ENCODE measurements at places on chromosomes 2 and 18.

DNA sequence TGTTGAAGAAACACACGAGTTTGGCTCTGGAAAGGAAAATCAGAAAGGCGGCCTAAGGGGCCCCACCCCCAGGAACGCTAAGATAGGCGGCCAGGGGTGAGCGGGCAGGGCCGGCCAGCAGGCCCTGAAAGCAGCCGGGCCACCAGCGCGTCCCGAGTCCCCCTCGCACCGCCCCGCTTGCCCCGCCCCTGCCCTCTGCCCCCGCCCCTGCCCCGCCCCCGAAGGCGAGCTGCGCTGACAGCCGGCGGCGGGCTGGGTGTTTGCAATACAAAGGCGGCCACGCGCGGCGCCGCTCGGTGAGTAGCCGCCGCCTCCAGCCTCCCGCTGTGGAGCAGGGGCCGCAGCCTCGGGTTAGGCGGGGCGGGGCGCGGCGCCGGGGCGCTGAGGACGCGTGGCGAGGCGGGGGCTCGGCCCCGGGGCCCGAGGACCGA lies at the start of gene LPIN1:
LPIN1 (plus strand) TSS at position 257 of the 431 bp plus-strand sequence. CDS start 18,910 bp downstream, outside the sequence.
- peak; percentile 43 for DNase-seq

GRCh38 chr18:53798516-53798915 lies 426.0 kb downstream of the MBD2 start:
- DNase-seq: no peak

DNA sequence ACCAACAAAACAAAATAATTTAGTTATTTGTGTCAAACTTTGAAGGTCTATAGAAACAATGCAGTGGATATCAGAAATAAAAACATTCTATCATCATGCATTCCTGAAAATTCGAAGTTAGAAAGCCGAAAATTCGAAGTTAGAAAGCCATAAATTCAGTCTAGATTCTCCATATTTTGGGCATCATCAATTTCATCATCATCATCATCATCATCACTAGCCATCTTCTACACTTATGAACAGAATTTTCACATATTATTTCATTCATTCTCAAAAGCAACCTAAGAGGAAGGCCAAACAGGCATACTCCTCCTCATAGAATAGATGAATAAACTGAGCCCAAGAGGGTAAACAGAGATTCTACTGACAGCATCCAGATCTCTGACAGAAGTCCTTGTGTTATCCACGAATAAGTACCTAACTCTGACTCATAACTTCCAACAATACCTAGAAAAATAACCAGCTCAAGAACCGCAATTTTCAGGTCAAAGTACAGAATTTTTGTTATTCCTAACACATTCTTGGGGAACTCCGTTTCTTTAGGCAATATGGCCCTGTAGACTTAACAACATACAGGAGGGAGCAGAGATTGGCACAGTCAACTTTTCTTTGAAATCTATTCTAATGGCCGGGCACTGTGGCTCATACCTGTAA lies 84.7 kb downstream of the TCF4 start:
- DNase-seq: no peak

GRCh38 chr2:175461839-175462238 lies 280.3 kb upstream of the ATP5MC3 start:
- DNase-seq: no peak

- DNase-seq: peak; percentile 9
These were observed 87.8 kb downstream of the UPP2 start for GRCh38 chr2:158189526-158189925.

DNA sequence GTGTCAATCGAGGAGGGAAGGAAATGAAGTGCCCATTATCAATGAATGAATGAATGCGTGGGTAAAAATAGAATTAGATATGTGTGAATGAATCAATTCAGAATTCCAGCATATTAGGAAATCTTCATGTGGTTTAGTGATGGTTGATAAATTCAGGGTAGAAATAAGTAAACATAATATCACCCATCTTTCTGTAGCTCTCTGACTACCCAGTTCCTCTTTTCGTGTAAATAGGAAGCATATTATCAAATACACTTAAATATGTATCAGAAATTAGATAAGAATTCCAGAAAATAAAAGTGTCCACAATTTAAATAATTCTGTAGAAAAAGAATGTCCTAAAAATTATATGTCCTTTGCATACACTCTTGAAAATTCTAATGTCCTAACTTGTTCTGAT lies 552.9 kb upstream of the LRATD1 start:
- no peak for DNase-seq

- peak; percentile 7 for DNase-seq
These were observed 82.1 kb downstream of the TSN start for GRCh38 chr2:121837591-121837990.

DNA sequence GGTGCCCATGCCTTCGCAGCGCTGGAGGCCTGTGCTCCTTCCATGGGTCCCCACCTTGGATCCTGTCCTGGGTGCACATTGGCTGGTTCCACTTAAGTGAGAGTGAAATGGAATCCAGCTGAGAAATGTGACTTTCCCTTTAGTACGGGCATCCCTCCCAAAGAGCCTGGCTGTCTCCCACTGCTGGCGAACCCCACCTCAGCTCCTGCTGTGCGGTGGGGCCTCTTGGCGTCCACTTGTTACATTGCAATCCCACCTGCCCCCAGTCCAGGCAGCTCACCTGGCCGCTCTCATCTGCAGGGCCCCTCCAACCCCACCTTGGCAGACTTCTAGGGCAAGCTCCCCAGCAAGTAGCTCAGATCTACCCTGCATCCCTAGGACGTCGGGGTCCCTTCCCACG lies 35.5 kb upstream of the GNAL start:
- DNase-seq: no peak

GRCh38 chr2:26735883-26736588 lies 28.0 kb upstream of the SLC35F6 start:
- no peak for DNase-seq

GRCh38 chr2:169782513-169782912 lies 16.2 kb upstream of the SSB start:
- no peak for DNase-seq

- no peak for DNase-seq
These were observed 572.7 kb upstream of the SALL3 start for GRCh38 chr18:78406743-78407465.

DNA sequence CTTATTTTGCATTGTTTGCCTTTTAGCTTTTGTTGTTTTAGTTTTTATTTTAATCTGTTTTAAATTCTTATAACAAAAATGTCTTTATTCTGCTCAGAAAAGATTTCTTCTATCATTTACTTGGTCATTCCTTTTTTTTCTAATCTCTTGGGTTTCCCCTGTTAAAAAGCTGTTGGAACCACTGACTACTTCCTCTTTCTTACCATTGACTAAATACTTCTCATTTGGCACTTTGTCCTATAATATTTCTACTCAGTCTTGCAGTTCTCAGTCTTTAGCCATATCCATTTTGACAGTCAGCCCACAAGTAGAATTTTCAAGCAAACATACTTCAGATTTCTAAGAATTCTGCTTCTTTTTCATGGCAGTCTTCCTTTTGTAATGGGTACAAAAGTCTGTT lies 567.2 kb downstream of the SATB2 start:
- DNase-seq: no peak

DNA sequence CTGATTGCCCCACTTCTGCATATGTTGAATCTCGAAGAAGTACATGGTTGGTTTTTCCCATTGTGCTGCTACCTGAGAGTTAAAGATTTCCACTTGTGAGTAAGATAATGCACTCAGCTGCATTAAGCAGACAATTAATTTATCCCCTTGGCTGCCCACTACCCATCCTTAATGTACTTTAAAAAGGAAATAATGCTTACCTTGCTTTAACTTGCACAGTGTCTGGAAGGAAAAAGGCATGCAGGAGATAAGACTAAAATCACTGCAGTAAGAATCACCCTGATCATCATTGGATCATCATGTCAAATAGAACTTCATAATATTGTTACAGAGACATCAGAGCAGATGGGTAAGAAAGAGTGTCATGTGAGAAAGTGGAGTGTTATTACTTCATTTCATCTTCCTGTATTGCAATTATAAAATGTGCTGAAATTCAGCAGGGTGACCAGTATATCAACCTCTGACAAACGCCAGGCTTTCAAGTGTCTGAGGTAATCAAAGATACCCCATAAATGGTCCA lies 207.3 kb upstream of the PIK3C3 start:
- no peak for DNase-seq

DNA sequence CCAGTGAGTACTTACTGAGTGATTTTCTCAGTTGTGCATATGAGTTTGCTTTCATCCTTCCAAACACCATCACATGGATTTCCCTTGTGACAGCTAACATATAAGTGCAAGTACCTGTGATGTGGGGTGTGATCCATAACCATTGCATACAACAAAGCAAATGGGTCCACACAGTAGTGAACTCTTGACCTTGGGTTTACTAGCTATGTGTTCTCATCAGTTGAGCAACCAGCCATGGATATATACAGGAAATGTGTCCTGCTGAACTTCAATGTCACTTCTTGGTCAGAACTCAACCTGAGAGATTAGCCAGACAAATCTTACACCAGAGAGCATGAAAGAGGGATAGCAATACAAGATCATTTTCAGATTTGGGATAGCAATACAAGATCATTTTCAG lies 420.9 kb upstream of the KCNH7 start:
- DNase-seq: no peak

DNA sequence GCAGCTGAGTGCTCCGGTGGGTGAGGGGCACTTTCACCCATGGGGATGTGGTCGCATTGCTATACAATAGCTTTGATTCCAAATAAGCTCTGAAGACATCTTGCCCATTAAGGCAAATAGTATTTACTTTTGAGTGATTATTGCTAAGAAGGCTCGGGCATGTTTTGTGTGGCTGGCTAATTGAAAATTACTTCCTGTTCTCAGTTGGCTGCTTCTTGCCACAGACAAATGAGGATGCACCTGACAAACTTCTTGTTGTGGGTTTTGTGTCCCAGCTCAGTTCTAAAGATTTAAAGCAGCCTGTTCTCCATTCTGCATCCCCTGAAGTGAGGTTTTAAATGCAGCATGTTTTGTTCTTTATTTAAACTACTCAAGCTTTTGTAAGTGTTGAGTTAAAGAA lies 88.3 kb downstream of the KCNS3 start:
- no peak for DNase-seq

DNA sequence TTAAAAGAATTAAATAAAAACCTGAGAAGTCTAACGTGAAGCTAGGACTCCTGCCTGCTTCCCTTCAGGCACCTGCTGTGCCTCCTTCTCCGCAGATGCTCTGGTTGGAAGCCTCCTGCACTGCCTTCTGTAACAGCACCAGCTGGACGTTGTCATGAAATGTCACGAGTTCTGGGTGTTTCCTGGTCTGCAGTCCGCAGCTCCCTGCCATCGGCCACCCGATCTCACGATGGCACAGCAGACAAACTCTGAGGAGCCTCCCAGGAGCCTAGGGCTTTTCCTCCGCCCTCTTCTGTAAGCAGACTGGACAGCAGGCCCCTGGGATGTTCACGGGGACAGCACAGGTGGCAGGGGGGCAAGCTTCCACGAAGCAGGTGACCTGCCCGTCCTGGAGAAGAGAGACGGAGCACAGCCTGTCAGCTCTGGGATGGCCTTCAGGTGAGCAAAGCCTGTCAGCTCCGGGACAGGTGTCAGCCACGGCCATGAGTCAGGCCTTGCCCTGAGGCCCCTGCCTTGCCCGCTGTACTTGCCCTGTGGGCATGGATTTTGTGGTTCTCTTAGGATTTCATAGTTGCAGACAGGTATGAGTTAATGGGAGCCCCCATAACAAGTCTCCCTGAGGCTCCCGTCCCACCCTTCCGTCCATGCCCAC lies 110.3 kb downstream of the PXDN start:
- DNase-seq: no peak

DNA sequence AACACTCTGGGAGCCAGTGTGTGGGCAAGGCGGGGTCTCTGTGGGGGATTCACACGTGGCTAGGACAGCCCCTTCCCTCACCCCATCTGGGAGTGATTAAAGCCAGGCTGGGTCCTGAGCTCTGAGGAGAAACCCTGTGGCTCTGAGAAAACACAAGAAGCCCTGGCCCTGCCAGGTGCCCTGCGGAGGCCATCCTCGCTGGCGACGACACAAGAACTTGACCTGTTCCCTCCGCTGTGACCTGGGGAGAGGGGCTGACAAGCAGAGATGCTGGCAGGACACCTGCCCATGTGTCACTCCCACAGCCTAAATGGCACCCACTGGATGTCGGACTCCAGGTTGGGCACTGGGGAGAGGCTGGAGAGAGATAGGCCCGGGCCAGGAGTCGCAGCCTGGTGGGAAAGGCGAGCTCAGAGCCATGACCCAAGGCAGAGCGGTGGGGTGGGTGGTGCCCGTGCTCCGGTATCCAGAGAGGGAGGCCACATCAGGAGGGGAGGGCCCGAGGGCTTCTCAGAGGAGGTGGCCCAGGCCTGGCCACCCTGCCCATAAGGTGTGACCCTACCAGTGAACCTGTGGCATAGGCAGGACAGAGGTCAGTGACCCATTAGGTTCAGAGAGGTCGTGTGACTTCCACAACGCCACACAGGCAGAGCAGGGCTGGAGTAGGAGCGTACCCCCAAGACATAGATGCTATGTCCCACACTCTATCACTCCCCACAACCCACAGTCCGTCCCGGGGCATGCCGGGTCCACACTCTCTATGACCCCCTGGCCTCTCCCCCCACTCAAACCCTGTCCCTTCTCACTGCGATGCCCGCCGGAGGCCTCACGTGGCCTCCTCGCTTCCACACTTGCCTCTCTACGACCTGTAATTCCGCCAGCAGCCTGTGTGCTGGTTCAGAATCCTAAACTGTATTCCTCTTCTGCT lies 59.4 kb upstream of the HPCAL1 start:
- no peak for DNase-seq
